ENCODE measurements at places on chromosomes 3 and 15.

- DNase-seq: no peak
Observed at GRCh38 chr3:69197455-69197854, 75.1 kb upstream of the LMOD3 start.

DNA sequence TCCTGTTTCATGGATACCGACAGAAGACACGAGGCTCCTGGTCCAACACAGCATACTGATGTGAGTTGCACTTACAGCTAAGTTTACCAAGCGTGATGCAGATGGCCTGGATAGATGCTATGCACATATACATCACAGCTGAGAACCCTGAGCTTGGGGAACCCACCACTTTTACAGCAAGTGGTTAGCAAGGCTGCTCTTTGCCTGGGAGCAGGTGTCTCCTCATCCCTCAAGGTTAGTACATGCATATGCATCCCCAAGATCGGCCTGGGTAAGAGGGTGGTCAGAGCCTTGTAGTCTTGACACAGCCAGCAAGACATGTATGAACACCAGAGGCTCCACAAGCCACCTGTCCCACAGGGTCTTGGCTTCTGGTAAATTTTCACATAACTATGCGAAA, 28.3 kb downstream of the LRRC2 start:
- no peak for DNase-seq

GRCh38 chr3:118055381-118055780, 979.3 kb downstream of the IGSF11 start:
- no peak for DNase-seq

GRCh38 chr3:180294282-180295027, 257.7 kb upstream of the PEX5L start:
- DNase-seq: no peak

GRCh38 chr3:65400899-65401298, 637.8 kb downstream of the MAGI1 start:
- DNase-seq: no peak

- no peak for DNase-seq
Observed at GRCh38 chr15:28096670-28097431, 2.3 kb downstream of the OCA2 start.

GRCh38 chr15:90595763-90596155, 66.0 kb downstream of the CRTC3 start:
- DNase-seq: no peak

GRCh38 chr15:66886241-66886675, 179.1 kb upstream of the SMAD3 start:
- DNase-seq: no peak

DNA sequence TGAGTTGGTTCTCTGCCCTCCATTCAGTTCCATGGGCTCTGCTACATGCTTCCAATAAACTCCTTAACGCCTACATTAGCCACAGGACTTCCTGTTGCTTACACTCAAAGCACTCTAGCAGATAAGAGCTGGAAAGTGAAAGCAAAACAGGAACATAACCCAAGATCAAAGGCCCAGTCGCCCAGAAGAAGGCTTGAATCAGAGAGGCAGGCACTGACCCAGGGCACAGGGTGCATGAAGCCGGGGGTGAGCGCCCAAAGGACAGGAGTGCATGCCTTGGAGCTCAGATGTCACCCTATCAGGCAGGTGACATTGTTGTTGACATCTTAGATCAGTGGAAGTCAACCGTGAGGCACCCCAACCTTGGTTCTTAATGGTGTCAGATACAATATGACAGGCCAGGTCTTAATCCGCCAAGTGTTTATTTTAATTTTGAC, 235.1 kb downstream of the UACA start:
- peak; percentile 82 for DNase-seq

DNA sequence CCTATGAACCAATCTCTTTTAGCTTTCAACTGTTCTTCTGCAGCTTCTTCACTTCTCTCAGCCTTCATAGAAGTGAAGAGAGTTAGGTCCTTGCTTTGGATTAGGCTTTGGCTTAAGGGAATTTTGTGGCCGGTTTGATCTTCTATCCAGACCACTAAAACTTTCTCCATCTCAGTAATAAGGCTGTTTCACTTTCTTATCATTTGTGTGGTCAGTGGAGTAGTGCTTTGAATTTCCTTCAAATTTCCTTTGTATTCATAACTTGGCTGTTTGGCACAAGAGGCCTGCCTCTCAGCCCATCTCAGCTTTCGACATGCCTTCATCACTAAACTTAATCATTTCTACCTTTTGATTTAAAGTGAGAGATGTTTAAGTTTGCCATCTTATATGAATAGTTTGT, 21.7 kb downstream of the DZIP1L start:
- no peak for DNase-seq

Data from CD4-positive, alpha-beta T cell treated with Interleukin-17A for 1 hour (primary cell).